Kidney epithelial cell (primary cell): ENCODE measurements at places on chromosomes 5 and 9. TPM values are rescaled to one million over a fixed set of nuclear protein-coding genes. Genes with fewer than 3 reads are reported as not detected.

KIF4B gene
- not detected in 2 replicates for total RNA-seq

SARDH gene
- 0.75 and 1.8 TPM in 2 replicates for total RNA-seq

C7 gene
- total RNA-seq: 0.13 and 0.34 TPM in 2 replicates

F2RL1 gene
- total RNA-seq: 144 TPM in 2 replicates

ERBIN gene
- 58.1 and 66.6 TPM in 2 replicates for total RNA-seq

IL9 gene
- not detected in 2 replicates for total RNA-seq

NOXA1 gene
- 0.84 and 1.8 TPM in 2 replicates for total RNA-seq

OLFM1 gene
- total RNA-seq: 0.96 and 2.1 TPM in 2 replicates

CANX gene
- 586 and 649 TPM in 2 replicates for total RNA-seq

DAPK1 gene
- 23.5 and 25.2 TPM in 2 replicates for total RNA-seq

PAPPA gene
- 15.4 and 15.5 TPM in 2 replicates for total RNA-seq

C9orf152 gene
- not detected in 2 replicates for total RNA-seq

OBP2B gene
- not detected in 2 replicates for total RNA-seq

IFNA21 gene
- total RNA-seq: not detected in 2 replicates

IFNB1 gene
- not detected in 2 replicates for total RNA-seq

STOML2 gene
- 227 and 264 TPM in 2 replicates for total RNA-seq

ZSWIM6 gene
- 18.5 and 22.5 TPM in 2 replicates for total RNA-seq

SLC2A6 gene
- total RNA-seq: 51.8 and 60.9 TPM in 2 replicates

PRSS3 gene
- 1.1 and 5.1 TPM in 2 replicates for total RNA-seq
